Upper lobe of left lung (tissue), 6 donors: ENCODE measurements at places on chromosomes 1 and 21. TPM values are rescaled to one million over a fixed set of nuclear protein-coding genes. Genes with fewer than 3 reads are reported as not detected.

- no peak for DNase-seq
These were observed 188.1 kb upstream of the SAMSN1 start for GRCh38 chr21:14734191-14734590.

DNA sequence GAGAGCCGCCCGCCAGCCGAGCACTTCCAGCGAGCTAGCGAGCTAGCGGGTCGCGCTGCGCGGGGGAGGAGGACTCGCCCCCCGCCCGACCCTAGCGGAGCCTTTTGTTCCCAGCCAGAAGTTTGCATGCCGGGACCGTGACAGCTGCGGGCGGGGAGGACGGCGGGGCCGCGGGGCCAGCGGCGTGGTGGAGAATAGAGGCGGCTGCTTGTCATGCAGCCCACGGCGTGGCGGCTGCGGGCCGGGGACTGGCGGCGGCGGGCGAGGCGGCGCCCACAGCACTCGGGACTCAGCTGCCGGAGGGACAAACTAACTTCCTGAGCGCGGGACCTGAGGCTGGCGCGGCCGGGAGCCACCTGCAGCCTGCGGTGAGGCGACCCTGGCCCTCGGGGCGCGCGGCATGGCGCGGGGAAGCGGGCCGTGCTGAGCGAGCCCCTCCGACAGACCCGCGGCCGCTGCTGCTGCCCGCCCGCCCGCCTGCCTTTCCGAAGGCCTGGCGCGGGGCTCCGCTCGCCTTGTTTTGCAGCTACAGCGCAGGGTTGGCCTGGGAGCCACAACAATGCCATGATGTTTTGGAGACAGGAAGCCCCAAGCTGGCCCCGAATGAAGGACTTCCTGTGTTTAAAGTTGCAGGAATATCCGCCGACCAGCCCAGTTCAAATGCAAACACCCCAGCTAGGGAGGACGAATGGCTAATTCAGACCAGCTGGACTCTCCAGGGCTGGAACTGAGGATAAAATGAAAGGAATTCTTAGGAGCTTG is 82.2 kb upstream of the BMP8A start:
- no peak for DNase-seq

- no peak for DNase-seq
These were observed 31.1 kb downstream of the NHLH2 start for GRCh38 chr1:115809847-115810246.

GRCh38 chr1:172273647-172274396 is 146.7 kb upstream of the C1orf105 start:
- no peak for DNase-seq

DNA sequence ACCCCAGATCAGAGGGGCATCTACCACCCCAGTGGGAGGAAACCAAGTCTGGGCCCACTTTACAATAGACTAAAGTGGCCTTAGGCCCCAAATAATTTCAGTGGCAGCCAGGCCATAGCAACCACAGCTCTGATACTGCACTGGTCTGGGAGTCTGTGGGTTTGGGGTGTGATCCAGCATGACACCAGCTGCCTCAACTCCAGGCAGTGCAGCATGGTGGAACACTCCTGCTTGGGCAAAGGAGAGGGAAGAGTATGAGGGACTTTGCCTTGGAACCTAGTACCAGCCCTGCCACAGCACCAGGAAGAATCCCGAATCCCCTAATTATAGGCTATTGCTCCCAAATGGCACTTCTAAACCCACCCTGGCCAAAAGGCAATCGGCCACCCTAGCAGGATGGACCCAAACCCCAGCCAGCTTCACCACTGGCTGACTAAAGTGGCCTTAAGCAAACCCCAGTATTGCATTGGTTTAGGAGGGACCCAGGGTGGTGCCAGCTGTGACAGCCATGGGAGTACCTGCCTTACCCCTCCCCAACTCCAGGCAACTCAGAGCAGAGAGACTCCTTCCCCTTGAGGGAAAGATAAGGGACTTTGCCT is 47.1 kb downstream of the PACC1 start:
- DNase-seq: no peak

DNA sequence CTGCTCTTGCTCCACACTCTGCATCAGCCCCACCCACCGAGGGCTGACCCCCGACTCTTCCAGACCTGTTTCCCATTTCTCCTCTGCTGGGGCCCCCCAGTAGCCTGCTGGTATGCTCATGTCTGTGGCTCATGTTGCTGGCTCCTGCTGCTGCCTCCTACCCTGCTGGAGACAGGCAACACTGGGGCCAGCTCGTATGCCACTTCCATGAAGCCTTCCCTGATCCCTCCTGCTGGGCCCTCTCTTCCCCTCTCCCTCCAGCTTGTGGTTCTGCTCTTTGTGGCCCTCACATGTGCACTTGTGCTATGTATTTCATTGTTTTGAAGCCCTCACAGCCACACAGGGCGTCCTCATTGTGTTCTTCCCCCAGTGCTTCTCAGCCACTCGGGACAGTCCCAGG is 40.5 kb downstream of the CNN3 start:
- DNase-seq: no peak

- DNase-seq: no peak
These were observed 17.2 kb downstream of the PODN start for GRCh38 chr1:53079251-53079650.

- DNase-seq: peak; percentile 41
These were observed 15.9 kb downstream of the PDIK1L start for GRCh38 chr1:26127235-26128163.

DNA sequence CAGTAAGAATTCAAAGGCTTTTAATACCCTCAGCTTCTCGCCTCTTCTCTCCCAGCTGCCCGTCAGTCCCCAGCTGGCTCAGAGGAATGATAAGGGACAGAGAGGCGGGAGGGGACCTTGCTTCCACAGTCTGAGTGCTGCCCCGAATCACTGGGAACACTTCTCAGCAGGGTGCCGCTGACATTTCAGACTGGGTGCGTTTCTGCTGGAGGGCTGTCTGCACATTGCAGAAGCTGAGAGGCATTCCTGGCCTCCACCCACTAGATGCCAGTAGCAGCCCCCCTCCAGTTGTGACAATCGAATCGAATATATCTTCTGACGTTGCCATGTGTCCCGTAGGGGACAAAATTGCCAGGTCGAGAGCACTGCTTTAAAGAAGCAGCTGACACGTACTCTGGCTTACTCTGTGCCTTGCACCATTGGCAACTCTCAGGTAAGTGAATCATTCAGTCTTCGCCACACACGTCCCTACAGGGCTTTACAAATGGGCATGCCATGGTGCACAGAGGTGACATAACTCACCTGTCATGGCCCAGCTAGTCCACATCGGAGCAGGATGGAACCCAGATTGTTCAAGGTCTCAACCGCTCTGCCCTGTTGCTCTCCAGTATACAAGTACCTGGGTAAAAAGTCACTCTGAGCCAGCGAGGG is 23.9 kb downstream of the CTNNBIP1 start:
- no peak for DNase-seq

- no peak for DNase-seq
These were observed 6.4 kb upstream of the BRWD1 start for GRCh38 chr21:39319814-39320332.

DNA sequence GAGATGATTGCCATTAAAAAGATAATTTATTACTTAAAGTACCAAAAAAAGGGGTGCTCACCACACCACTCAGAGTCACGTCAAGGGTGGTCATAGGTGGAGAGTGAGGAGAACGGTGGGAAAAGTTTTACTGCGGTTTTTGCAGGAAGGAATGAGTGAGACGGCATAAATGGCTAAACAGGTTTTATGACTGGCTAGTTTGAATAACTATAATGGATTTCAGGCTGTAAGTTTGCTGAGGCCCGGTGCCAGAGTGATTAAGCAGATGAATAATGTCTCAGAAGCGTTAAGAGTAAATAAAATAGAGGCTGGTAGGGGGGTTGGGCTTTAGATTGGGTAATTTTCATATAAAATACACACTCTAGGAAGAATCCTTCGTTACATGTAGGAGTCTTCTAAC is 1337.8 kb downstream of the AMY1C start:
- no peak for DNase-seq

- DNase-seq: no peak
These were observed 7.4 kb downstream of the SPRR5 start for GRCh38 chr1:152954436-152954835.

- no peak for DNase-seq
These were observed 60.6 kb downstream of the MYOM3 start for GRCh38 chr1:24051206-24051945.

DNA sequence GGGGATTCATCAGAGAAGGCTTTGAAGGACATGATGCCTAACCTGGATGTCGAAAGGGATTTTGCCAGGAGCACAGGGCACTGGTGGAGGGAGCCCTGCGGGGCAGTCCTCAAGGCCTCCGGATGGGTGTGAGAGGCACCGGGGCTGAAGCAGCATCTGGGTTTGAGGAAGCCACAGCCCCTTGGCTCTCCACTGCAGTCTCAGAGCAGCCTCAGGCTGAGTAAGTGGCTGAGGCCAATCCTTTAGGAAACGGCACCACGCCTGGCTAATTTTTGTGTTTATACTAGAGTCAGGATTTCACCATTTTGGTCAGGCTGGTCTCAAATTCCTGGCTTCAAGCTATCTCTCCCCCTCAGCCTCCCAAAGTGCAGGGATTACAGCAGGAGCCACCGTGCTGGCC is 12.0 kb downstream of the ERVH48-1 start:
- DNase-seq: no peak

DNA sequence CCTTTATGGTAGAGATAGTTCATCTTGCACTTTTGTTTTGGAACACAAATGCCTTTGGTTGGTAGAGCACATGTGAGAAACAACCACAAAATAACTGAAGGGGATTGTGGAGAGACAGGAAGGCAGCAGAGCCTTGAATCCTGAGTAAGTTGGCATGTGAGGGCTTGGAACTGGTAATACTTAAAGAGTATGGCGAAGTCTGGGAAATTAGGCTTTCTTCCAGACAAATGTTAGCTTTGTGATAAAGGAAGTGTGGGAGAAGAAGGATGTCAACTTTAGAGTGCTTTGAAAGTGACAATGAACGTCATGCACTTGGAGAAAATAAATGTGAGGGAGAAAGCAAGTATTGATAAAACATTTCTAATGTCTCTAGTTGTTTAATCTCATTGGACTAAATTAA is 476.3 kb upstream of the ZRANB2 start:
- no peak for DNase-seq

DNA sequence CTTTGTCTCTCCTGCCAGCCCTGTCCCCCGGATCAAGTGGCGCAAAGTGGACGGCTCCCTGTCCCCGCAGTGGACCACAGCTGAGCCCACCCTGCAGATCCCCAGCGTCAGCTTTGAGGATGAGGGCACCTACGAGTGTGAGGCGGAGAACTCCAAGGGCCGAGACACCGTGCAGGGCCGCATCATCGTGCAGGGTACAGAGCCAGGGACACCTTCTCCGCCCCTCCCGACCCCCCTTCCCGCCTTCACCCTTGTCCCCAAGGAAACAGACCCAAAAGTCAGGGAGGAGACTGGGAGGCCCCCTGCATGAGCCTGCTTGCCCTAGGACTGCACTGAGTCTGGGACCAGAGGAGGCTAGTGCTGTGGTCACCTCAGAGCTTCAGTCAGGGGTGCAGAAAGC is 18.2 kb downstream of the CNTN2 start:
- DNase-seq: no peak

DNA sequence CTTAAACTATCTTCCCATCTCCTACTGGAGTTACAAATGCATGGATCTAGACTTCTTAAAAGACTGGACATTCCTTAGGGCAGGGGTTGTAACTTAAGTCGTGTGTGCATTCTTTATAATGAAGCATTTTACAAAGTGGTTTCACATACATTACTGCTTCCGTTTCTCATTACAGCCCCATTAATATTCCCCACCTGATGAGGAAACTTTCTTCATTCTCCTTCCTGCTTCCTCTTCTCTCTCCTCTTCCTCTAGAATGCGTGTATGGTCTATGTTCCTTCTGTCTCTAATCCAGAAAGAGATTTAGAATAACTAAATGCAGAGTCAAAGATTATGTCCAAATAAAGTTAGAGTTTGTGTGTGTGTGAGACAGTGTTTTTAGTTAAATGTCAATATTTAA is 1.8 kb upstream of the CAP1 start:
- no peak for DNase-seq

GRCh38 chr1:89800022-89800655 is 20.7 kb upstream of the LRRC8D start:
- no peak for DNase-seq

- no peak for DNase-seq
These were observed 55.4 kb downstream of the UBIAD1 start for GRCh38 chr1:11328444-11328843.

DNA sequence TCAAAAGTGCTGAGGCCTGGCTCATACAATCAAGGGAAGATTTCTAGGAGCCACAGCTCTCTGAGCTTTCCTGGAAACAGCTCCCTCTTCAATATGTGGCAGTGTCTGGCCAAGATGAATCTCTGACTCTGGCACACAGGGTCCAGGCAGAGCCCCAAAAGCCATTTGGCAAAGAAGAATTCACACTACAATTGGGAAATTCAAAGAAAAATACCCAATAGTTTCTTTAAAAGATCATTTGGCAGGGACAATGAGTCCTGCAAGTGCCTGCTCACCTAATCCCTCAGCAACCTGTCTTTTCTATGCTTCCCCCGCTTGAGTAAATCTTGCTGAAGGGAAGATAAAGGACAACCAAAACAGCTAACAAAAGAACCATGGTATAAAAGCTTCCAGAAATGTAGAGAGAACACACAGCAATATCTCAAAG is 124.6 kb downstream of the TGFBR3 start:
- DNase-seq: no peak

GRCh38 chr1:197342044-197342565 is 74.1 kb downstream of the CRB1 start:
- no peak for DNase-seq

- no peak for DNase-seq
These were observed 70.3 kb upstream of the KCNK1 start for GRCh38 chr1:233543338-233544255.

DNA sequence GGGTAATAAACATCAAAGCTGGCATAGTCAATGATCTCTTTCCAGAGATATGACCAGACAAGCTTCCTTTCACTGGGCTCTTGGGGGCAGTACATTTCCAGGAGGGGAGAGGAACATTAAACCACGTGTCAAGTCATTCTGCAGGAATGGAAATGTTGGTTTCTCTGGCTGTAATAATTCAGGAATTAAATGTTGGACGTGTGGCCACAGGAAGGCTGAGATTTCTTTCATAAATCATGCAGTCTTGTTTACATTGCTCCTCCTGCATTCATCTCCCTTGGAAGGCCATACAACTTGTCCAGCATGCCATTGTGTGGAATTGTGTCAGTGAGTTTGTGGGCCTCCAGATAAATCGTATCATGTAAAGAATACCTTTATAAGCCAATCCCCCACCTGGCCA is 259.2 kb downstream of the ADGRL2 start:
- no peak for DNase-seq

GRCh38 chr1:29119121-29119929 is 4.4 kb downstream of the TMEM200B start:
- no peak for DNase-seq

GRCh38 chr1:63418101-63418500 is 50.7 kb downstream of the ALG6 start:
- DNase-seq: no peak

- DNase-seq: no peak
These were observed 17.4 kb downstream of the CACNA1S start for GRCh38 chr1:201094832-201095231.

AADACL3 gene
- total RNA-seq: not detected

TDRD10 gene
- 14.6 TPM for total RNA-seq

KHDRBS1 gene
- 98.5 TPM for total RNA-seq

FAM72A gene
- not detected for total RNA-seq

ETNK2 gene
- total RNA-seq: 6.0 TPM

HAO2 gene
- not detected for total RNA-seq

CHI3L1 gene
- 50.0 TPM for total RNA-seq

OR10Z1 gene
- total RNA-seq: not detected

SPATA21 gene
- not detected for total RNA-seq

CSF3R gene
- 276 TPM for total RNA-seq

GSTM1 gene
- 33.0 TPM for total RNA-seq

MAGOH gene
- total RNA-seq: 49.8 TPM

HRNR gene
- not detected for total RNA-seq

DHRS3 gene
- total RNA-seq: 84.9 TPM

LRIF1 gene
- 10.5 TPM for total RNA-seq

CFHR3 gene
- total RNA-seq: not detected

F5 gene
- 5.0 TPM for total RNA-seq
